Activated CD4-positive, alpha-beta T cell treated with anti-CD3 and anti-CD28 coated beads, Interleukin-2, amount 50 U/mL, for 1 hour (primary cell): ENCODE measurements at places on chromosomes 6 and 20.
A peak's percentile ranks its signal among the peaks of the same experiment; 100 is the strongest.

- no peak for DNase-seq
Observed at GRCh38 chr6:170036916-170037315, 254.0 kb downstream of the DLL1 start.

GRCh38 chr6:15522026-15522425 lies 140.8 kb downstream of the DTNBP1 start:
- no peak for DNase-seq

DNA sequence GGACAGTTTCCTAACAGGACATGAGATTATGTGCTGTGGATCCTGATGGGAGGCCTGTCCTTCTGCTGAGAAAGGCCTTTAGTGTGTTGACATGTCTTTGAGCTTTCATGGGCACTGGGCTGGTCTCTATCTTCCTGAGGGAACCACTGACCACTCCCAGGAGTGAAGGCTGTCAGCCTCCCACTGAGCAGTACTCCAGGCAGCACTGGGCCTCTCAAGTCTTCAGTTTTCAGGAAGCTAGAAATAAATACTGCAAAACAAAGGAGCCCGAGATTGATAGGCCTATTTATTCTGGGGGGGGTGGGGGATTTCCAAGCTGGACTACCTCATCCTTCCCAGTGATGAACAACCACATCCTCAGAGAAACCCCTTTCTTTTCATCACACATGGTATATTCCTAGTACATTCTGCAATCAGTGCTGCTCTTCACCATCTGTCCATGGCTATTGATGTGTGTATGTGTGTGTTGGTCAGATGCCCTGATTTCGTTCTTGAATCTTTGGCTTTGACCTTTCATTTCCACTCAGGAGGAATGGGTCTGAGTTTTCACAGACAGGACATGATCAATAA lies 180.9 kb upstream of the SPTLC3 start:
- no peak for DNase-seq

DNA sequence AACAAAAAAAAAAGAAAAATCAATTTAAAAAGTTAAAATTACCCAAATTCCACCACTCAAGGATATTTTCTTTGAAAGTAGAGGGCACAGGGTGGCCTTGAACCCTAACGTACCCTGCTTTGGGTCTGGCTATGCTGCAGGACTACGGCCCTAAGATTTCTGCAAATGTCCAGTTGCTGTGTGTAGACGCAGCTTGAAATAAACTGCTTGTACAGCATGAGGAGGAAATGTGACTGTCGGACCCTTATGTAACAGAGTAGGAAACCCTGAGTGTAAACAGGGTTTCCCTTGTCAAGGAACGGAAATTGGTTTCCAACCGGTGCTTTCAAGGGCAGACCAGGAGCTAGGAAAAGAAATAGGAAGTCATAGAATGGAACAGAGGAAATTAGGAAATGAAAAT lies 60.7 kb upstream of the SHLD1 start:
- DNase-seq, result no peak

- no peak for DNase-seq
Observed at GRCh38 chr20:34512955-34513419, 3.2 kb upstream of the DYNLRB1 start.

- no peak for DNase-seq
Observed at GRCh38 chr20:40009542-40009941, 679.5 kb downstream of the MAFB start.

DNA sequence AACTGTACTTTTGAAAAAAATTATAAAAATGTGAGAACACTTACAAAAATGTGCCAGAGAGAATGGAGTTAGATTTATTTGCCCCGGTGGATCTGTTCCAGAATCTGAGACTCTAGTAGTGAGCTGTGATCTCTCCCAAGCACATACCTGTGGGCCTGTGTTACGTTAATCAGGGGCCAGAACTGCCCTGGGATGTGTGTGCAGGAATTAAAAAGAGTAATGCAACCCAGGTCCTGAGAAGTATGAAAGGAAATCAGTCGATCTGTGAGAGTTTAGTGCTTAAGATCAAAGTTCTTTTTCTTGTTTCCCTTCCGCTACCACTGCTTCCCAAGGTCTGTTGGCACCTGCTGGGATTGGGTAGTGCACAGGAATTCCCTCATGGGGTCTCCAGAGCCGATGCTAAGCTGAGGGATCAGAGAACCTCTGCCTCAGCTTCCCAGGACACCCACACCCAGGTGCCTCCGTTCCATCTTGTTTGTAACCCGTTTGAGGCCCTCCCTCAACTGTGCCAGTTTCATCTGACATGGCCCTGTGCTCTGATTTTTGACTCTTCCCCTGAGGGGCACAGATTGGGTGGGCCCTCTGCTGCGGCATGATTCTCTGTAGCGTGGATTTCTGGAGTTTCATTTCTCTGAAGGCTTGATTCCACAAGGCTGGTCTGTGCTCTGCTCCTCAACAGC lies 87.7 kb downstream of the RREB1 start:
- DNase-seq, result no peak

GRCh38 chr6:87724983-87725811 lies 23.2 kb upstream of the AKIRIN2 start:
- no peak for DNase-seq

DNA sequence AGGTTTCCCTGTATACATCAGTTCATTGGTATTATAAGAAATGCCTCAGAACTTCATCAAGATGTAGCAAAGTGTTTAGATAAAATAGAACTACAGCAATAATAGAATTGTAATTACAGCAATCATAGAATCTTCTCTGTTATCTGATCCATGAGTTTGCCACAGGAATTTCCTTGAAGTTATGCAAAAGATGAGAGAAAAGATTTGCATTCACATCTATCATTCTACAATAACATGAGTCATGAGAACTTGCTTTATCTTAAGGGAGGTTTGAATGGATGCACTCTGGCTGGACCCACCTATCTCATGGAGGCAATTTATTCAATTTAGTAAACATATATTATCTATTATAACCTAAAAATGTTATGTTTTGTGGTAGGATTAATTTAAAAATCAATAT lies 329.8 kb upstream of the EPHA7 start:
- DNase-seq, result no peak

GRCh38 chr20:32231847-32232246 lies 24.2 kb downstream of the POFUT1 start:
- DNase-seq, result peak; percentile 17

DNA sequence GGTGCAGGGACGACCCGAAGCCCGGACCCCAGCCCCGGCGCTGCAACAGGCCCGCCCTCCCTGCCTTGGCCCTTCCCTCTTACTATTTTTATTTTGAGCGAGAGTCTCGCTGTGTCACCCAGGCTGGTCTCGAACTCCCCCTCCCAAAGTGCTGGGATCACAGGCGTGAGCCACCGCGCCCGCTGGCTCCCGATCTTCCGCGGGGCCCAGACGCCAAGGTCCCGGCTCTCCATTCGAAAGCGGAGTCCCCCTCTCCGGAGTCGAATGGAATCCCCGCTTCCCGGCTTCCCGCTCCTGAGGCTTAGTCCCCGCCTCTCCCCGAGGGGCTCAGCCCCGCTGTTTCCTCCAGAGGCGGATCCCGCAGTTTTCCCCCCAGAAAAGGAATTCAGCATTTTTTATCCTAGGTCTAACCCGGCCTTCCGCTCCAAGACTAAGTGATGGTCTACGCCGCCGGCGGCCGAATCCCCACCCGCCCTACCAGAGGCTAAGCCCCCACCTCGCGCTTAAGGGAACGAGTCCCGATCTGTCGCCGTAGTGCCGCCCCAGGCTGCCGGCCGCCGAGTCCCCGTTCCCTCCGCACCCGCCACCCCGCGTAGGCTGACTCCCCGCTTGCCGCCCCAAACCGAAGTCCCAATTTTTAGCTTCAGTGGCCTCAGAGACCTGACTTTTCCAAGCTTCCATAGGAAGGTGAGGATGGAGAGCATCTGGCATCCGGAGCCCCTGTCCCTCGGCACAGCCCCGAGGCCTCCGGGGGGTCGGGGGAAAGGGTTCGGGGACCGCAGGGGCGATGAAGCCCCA lies 11.5 kb upstream of the TMC2 start:
- DNase-seq, result peak; percentile 34

DNA sequence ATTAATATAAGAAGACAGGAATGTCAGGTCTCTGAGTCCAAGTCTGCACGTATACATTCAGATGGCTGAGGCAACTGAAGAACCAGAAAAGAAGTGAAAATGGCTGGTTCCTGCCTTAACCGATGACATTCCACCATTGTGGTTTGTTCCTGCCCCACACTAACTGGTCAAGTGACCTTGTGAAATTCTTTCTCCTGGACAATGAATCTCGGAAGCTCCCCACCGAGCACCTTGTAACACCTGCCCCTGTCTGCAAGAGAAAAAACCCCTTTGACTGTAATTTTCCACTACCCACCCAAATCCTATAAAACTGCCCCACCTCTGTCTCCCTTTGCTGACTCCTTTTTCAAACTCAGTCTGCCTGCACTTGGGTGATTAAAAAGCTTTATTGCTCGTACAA lies 140.4 kb downstream of the SYNE1 start:
- DNase-seq, result no peak

DNA sequence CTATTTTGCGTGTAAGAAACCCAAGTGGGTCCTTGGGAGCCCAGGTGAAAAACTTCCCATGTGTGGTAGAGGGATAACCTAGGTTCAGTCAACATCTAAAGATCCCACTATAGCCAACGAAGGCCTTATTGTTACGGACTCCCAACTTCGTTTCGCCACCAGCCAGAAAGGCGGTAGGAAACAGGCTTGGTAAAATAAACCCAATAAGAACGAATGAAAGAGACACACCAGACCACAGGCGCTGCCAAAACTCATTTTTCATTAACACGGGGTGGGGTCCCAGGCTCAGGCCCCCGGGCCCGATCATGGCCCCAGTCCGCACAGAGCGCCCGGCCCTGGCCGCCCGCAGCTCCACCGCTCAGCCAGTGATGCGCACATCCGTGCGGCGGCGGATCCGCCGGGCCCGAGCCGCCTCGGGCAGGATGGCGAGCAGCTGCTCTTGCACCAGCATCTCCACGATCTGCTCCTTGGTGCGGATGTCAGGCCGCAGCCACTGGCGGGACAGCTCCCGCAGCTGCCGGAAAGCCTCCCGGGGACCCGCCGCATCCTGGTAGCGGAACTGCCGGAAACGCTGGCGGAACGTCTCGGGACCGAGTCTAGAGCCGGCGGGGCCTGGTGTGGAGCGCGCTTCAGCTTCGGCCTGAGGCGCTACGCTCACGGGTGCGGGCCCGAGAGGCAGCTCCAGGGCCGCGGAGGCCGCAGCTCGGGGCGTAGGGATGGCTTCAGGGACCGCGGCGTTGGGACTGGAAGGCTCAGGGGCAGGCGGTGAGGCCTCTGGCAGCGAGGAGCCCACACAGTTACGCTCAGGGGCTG lies 709 bp downstream of the SCAND1 start:
- DNase-seq, result peak; percentile 60

DNA sequence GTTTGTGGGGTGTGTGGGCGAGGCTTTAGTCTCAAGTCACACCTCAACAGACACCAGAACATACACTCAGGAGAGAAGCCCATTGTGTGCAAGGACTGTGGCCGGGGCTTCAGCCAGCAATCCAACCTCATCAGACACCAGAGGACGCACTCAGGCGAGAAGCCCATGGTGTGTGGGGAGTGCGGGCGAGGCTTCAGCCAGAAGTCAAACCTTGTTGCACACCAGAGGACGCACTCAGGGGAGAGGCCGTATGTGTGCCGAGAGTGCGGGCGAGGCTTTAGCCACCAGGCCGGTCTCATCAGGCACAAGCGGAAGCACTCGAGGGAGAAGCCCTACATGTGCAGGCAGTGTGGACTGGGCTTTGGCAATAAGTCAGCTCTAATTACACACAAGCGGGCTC lies 27.8 kb downstream of the ZNF133 start:
- DNase-seq, result no peak

DNA sequence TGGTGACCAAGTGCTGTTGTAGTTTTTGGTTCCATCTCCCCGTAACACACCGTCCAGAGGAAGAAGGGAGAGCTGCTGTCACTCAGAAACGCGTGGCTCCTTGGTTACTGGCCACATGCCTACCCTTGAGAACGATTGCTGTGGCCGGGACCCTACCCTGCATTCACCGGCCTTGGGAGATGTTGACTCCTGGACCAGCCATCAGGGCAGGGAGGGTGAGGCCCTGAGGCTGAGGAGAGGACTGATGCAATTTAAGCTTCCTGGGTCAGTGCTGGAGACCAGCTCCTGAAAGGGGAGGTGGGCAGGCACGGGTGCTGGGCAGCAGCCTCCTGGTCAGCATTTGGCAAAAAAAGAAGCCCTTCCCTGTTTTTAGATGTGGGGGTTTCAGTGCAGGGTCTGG lies 31.5 kb downstream of the ERMARD start:
- no peak for DNase-seq

GRCh38 chr6:149482545-149483333 lies 2.1 kb downstream of the ZC3H12D start:
- DNase-seq, result no peak

- peak; percentile 49 for DNase-seq
Observed at GRCh38 chr20:1330075-1330830, 1.3 kb upstream of the SDCBP2 start.

DNA sequence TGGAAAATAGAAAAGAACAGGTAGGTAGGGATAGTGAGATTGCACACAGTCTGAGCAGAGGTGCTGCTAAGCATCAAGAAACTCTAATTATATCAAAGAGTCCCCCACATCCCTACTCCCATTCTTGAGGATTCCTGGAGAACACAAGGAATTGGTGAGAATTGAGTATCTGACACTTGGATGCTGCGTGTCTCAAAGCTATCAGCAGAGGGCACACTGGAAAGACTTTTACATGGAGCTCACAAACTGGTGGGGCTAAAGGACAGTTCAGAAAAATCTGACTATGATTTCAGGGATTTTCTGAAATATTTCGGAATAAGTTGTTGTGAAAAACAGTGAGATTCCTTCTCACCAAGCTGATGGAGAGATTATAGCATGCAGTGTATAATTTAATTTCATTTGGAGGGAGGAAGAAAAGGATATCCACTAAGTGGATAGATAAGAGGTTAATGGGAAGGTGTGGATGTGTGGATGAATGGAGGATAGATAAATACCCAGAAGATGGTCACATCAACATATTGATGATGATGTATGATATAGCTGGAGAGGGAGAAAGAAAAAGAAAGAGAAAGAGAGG lies 215.4 kb upstream of the DEFB112 start:
- no peak for DNase-seq

DNA sequence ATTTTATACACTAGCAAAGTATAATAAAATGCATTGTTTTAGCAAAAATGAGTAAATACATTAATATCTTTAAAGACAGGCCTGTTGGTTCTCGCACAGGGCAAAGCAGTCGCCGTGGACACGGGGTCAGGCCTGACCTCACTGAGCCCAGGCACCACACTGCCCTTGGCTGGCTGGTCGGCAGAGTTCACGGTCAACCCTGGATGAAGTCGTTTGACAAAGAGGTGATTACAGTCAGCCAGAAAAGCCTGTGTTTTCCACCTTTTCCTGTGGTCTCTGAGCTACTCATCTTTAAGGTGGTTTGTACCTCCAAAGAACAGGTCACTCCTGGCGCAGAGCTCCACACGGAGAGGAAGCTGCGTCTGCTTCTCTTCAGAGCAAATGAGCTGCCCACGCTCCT lies 191.5 kb downstream of the DLL1 start:
- DNase-seq, result no peak

GRCh38 chr6:1014431-1014807 lies 297.5 kb upstream of the FOXQ1 start:
- DNase-seq, result no peak

GRCh38 chr6:142285235-142286087 lies 16.3 kb upstream of the ADGRG6 start:
- DNase-seq, result no peak
